ENCODE measurements at places on chromosomes 2 and 18.
A peak's percentile ranks its signal among the peaks of the same experiment; 100 is the strongest.

GRCh38 chr2:28619213-28620196 lies 123.6 kb downstream of the PLB1 start:
- DNase-seq: no peak

DNA sequence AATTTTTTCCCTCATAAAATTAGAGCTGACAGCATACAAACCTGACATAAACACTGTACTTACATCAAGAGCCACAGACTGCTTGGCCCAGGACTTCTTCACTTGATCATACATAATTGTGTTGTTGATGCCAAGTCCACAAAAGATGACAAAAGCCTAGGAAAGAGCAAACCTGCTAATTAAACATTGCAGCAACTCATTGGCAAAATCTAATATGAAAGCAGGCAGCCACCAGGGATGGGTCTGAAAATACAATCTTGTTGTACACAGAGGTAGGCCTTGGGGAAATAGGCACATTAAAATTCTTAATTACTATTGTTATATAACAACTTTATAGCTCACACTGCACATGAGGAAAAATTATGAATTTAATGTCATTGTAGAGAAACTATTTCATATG lies 255.8 kb downstream of the PDE11A start:
- no peak for DNase-seq

DNA sequence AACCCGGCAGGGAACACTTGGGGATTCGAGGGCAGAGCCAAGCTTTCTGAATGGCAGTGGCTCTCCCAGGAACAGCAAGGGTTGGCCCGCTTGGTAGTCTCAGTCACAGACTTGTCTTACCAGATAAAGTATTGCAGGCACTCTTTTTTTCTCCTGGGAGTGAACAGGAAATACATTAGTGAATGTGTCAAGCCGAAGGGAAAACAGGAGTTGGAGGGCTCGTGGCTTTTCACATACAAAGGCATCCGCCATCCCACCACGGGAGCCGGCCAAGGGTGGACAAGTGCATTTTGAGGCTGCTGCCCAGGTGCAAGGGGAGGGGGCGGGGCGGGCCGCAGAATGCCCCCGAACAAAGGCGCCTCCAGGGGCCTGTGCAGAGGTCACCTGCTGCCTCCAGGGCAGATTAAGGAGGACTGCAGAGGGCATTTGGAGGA lies 163.3 kb upstream of the SIX3 start:
- DNase-seq: no peak

- DNase-seq: no peak
These were observed 131.5 kb downstream of the MBP start for GRCh38 chr18:77001041-77001440.

DNA sequence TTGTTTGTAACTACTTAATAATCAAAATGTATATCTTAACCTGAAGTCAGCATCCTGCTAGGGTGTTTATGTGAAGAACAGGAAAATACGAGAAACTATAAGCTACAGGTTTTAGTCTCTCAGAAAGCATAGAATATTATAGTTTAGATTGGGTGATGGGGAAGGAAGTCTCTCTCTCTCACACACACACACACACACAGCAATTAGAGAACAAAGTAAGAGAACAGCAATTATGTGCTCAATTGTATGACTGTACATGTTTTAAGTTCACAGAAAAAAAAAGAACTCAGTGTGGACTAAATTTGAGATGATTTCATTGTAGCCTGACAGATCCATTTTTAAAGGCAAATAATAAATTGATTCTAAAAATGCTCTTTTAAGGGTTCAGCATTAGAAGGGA lies 94.3 kb upstream of the ZNF516 start:
- DNase-seq: no peak

GRCh38 chr18:54479365-54479764 lies 111.7 kb upstream of the DYNAP start:
- DNase-seq: no peak

DNA sequence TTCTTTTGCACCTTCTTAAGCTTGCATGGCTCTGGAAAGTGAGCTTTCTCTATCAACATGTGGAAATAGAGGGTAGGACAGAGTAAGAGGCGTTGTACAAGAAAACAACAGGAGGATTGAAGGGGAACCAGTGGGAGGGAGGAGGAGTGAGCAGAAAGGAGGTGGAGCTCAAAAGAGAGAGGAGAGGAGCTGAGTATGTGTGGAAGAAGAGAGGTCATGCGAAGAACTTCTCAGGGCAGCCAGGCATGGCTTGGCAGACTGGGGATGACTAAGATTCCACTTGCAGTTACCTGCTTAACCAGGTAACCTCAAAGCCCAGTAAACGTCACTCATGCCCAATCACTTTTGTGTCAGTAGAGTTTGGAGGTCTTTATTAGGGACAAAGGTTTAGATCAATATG lies 105.1 kb downstream of the BCL2L11 start:
- no peak for DNase-seq

GRCh38 chr18:26252411-26252810 lies 26.2 kb downstream of the TAF4B start:
- DNase-seq: no peak

DNA sequence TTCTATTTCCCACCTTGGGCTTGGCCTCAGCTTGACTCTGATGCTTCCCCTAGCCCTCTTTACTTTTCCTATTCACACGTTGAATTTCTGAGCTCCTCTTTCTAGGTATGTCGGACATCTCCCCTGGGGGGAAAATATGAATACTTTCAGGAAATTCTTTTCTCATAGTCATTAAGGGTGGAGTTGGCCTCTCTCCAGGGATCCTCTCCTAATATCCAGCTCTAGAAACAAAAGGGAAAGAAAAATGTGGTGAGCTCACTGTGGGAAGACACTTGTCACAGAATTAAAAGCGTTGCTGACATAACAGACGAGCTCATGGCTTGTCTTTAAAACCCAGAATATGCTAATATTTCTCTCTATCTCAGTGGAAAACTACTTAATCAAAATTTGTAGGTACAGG lies 132.7 kb upstream of the MEX3C start:
- DNase-seq: peak; percentile 40

- DNase-seq: no peak
These were observed 115.0 kb downstream of the CELF4 start for GRCh38 chr18:37450434-37451132.

DNA sequence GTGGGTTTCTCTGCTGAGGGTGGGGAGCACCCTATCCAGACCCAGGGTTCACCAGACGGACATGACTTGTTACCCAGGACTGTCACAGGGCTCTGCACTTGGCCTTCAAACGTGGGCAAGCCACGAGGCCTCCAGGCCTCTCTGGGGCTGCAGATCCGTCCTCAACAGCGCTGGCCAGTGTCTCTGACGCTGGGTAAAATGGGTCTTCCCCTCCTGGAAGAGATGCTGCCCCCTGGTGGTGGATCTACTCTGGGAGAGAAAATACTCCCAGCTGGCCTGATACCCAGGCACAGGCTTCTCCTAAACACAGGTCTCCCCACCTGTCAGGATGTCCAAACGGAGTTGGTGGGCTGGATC lies 3.7 kb downstream of the GPR17 start:
- peak; percentile 67 for DNase-seq

GRCh38 chr2:158060835-158061435 lies 40.7 kb upstream of the UPP2 start:
- no peak for DNase-seq

GRCh38 chr2:58950795-58951462 lies 709.8 kb upstream of the FANCL start:
- no peak for DNase-seq

DNA sequence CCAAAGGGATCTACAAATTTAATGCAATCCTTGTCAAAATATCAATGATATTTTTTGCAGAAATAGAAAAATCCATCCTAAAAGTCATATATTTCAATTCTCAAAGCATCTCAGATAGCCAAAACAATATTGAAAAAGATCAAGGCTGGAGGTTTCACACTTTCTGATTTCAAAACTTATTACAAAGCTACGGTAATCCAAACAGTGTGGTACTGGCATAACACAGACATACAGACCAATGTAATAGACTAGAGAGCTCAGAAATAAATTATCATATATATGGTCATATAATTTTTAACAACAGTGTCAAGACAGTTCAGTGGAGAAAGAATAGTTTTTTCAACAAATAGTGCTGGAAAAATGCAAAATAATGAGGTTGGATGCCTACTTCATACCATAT lies 40.3 kb upstream of the PROKR1 start:
- no peak for DNase-seq

- no peak for DNase-seq
These were observed 188.0 kb upstream of the TCF4 start for GRCh38 chr18:55775972-55776371.

GRCh38 chr2:242075696-242076095 lies 206.2 kb downstream of the RTP5 start:
- no peak for DNase-seq

Measured in breast epithelium (tissue), 4 donors.